Cardiac muscle cell (in vitro differentiated cells and primary cell): ENCODE measurements at places on chromosomes 7 and 10. TPM values are rescaled to one million over a fixed set of nuclear protein-coding genes. Genes with fewer than 3 reads are reported as not detected.
A peak's percentile ranks its signal among the peaks of the same experiment; 100 is the strongest.

Gene LGI1
- not detected in 2 replicates for total RNA-seq

DNA sequence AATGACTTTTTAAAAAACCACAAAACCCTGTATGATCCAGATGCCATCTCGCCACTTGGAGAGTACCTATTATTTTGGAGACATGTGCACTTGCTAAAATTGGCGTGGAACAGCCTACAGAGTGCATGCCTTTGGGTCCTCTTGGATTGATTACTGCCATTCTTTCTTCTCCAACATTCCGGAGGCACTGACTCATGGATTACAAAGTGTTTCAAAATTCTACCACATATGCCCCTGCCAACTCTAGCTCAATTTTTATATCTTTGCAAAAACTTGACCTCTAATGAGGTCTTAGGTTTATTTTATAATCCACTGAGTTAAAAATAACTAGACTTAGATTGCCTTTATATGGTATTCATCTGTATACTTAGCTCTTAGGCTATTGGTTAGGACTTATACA is 55.8 kb upstream of the KIF5B start:
- no peak overlapping the region for H3K4me3 ChIP-seq
- H3K27me3 ChIP-seq: no peaks in the 10 kb centered on the region
- H3K4me1 ChIP-seq: no peaks in the 10 kb centered on the region
- H3K36me3 ChIP-seq: no peaks in the 10 kb centered on the region

DNA sequence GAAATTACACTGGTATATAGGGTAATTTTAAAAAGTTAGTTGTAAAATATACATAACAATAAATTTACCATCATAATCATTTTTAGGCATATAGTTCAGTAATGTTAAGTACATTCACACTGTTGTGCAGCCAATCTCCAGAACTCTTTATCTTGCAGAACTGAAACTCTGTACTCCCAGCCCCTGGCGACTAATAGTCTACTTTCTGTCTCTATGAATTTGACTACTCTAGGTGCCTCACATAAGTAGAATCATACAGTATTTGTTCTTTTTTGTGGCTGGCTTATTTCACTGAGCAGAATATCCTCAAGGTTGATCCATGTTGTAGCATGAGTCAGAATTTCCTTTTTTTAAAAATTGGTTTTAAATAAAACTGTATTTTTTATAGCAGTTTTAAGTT is 41.4 kb downstream of the NRF1 start:
- no peak overlapping the region for H3K4me3 ChIP-seq
- no peaks in the 10 kb centered on the region for H3K4me1 ChIP-seq
- no peak for DNase-seq
- peaks cover 4% of the 10 kb centered on the region for H3K36me3 ChIP-seq
- H3K27me3 ChIP-seq: no peaks in the 10 kb centered on the region
- H3K27ac ChIP-seq: no peak overlapping the region

Gene C10orf53
- 0.11 TPM in 1 of 2 replicates, not detected in the other for total RNA-seq

- no peaks in the 10 kb centered on the region for H3K27me3 ChIP-seq
- no peak overlapping the region for H3K4me3 ChIP-seq
- DNase-seq: no peak
These were observed 81.0 kb downstream of the HGF start for GRCh38 chr7:81688622-81689411.

- H3K36me3 ChIP-seq: no peaks in the 10 kb centered on the region
- no peaks in the 10 kb centered on the region for H3K4me1 ChIP-seq
- no peaks in the 10 kb centered on the region for H3K27me3 ChIP-seq
- DNase-seq: no peak
These were observed 505.8 kb upstream of the GHITM start for GRCh38 chr10:83633547-83633946.

Gene SMKR1
- total RNA-seq: 0.39 TPM in 1 of 2 replicates, not detected in the other

GRCh38 chr10:102020938-102021337 is 35.0 kb downstream of the ARMH3 start:
- H3K27me3 ChIP-seq: no peaks in the 10 kb centered on the region
- H3K27ac ChIP-seq: no peak overlapping the region
- H3K4me1 ChIP-seq: no peaks in the 10 kb centered on the region
- H3K36me3 ChIP-seq: peaks cover 8% of the 10 kb centered on the region
- no peak overlapping the region for H3K4me3 ChIP-seq
- DNase-seq: no peak

GRCh38 chr7:96982586-96982985 is 22.8 kb upstream of the DLX6 start:
- H3K4me1 ChIP-seq: no peaks in the 10 kb centered on the region
- no peak for DNase-seq

Gene NXPH1
- 0.95 and 2.2 TPM in 2 replicates for total RNA-seq

GRCh38 chr7:18623389-18623788 is 127.8 kb downstream of the HDAC9 start:
- H3K4me3 ChIP-seq: no peak overlapping the region
- DNase-seq: no peak
- no peak overlapping the region for H3K27ac ChIP-seq
- peaks cover 19% of the 10 kb centered on the region for H3K36me3 ChIP-seq
- H3K27me3 ChIP-seq: no peaks in the 10 kb centered on the region
- H3K4me1 ChIP-seq: no peaks in the 10 kb centered on the region

GRCh38 chr7:90312745-90313144 is 8.4 kb downstream of the FAM237B start:
- no peaks in the 10 kb centered on the region for H3K4me1 ChIP-seq
- H3K4me3 ChIP-seq: no peak overlapping the region
- no peak overlapping the region for H3K27ac ChIP-seq

- H3K27me3 ChIP-seq: no peaks in the 10 kb centered on the region
- H3K4me1 ChIP-seq: peaks cover 13% of the 10 kb centered on the region
- H3K4me3 ChIP-seq: no peak overlapping the region
These were observed 10.1 kb upstream of the SLC29A3 start for GRCh38 chr10:71308985-71309384.

DNA sequence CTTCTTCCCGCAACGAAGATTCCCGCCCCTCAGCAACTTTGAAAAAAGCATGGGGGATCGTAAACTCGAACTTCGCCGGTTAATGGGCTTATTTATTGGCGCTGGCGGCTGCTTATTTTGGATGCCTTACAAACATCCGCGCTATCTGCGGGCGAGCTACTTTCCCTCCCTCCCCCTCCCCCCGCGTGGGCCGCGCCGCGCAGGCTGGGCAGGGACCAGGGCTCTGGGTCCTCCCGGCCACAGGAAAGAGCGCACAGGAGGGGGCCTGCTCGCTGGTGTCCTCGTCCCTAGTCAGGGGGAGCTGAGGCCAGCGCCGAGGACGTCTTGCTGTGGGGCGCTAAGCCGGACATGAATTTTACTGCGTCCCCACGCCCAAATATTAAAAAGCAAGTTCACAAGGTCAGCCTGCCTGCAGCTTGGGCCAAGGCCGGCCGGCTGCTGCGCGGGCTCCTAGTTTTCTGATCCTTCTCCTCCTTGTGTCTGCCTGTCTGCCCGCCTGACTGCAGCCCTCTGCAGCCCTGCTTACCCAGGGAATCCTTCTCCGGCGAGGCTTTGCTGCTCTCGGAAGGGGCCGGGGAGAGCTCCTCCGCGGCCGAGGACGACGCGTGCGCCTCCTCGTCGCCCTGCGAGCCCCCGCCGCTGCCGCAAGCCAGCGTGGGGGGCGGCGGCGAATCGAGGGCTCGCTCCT is 1.2 kb downstream of the HOXA10 start:
- peaks cover 3% of the 10 kb centered on the region for H3K4me1 ChIP-seq
- H3K27me3 ChIP-seq: peaks cover 100% of the 10 kb centered on the region
- H3K4me3 ChIP-seq: peak overlapping the region; percentile 19
- H3K36me3 ChIP-seq: no peaks in the 10 kb centered on the region
- no peak overlapping the region for H3K27ac ChIP-seq

- H3K4me1 ChIP-seq: no peaks in the 10 kb centered on the region
- no peak overlapping the region for H3K27ac ChIP-seq
- no peak overlapping the region for H3K4me3 ChIP-seq
These were observed 171.5 kb downstream of the SH3PXD2A start for GRCh38 chr10:103683851-103684250.

- DNase-seq: no peak
- no peak overlapping the region for H3K27ac ChIP-seq
- H3K27me3 ChIP-seq: no peaks in the 10 kb centered on the region
- H3K4me1 ChIP-seq: no peaks in the 10 kb centered on the region
- H3K4me3 ChIP-seq: no peak overlapping the region
These were observed 60.4 kb upstream of the ADO start for GRCh38 chr10:62744136-62744535.

GRCh38 chr10:29951441-29951931 is 107.9 kb downstream of the JCAD start:
- H3K36me3 ChIP-seq: no peaks in the 10 kb centered on the region
- no peak overlapping the region for H3K4me3 ChIP-seq
- H3K27ac ChIP-seq: no peak overlapping the region
- no peaks in the 10 kb centered on the region for H3K4me1 ChIP-seq
- DNase-seq: peak; percentile 88

DNA sequence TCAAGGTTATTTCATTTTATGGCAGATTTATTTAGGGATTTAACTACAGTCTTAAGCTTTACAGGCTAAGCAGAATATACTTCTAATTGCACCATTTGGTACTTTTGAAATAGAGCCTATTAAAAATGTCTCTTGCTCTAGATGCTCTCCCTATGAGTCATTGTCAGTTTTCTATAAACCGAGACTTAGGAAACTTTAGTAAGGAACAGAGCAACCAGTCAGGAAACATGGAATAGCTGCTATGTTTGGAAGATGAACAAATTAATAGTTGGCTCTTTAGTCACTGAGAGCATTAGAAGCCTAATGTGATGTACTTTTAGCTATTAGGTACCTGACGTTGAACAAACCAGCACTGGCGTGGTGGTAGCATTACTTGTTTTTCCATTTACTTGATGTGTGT is 35.3 kb downstream of the INPP5F start:
- no peaks in the 10 kb centered on the region for H3K36me3 ChIP-seq
- no peaks in the 10 kb centered on the region for H3K27me3 ChIP-seq
- H3K27ac ChIP-seq: no peak overlapping the region
- H3K4me3 ChIP-seq: no peak overlapping the region
- H3K4me1 ChIP-seq: no peaks in the 10 kb centered on the region

DNA sequence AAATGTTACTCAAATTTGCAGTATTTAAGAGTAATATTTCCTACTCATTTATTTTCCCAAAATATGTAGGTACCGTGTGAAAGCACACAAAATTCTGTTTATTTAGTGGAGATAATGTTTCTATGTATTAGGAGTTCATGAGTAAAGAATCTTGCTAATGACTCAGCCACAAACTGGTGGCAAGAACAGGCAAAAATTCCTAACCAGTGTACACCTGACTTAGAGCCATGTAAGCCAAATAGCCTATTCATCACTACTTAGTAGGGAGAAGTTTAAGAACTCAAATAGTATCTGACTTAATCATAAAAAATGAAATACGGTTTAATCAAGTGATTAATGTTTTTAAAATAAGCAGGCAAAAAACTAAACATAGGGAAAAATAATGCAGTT is 169.0 kb downstream of the SRPK2 start:
- H3K4me3 ChIP-seq: no peak overlapping the region
- no peaks in the 10 kb centered on the region for H3K4me1 ChIP-seq
- DNase-seq: no peak
- no peak overlapping the region for H3K27ac ChIP-seq
- no peaks in the 10 kb centered on the region for H3K36me3 ChIP-seq

- H3K4me3 ChIP-seq: no peak overlapping the region
- no peaks in the 10 kb centered on the region for H3K36me3 ChIP-seq
- H3K27me3 ChIP-seq: no peaks in the 10 kb centered on the region
These were observed 172.3 kb downstream of the CACNB2 start for GRCh38 chr10:18312374-18313139.

DNA sequence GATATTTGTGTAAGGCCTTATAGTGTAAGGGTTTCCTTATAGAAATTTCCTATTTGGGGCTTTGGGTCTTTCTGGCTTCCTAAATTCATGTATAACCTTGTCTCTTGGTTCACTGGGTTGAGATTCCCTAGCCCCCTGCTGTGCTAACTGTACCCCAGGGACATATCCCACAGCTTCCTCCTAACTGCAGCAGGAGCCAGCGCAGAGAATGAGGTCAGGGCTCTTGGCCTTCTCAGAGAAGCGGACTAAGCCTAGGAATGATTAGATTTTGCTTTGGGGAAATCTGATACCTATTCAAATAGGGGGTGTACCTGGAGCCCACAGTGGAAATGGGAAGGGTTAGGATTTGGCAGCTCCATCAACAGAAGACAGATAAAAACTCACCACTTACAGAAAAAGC is 138.1 kb upstream of the EFCAB10 start:
- peaks cover 23% of the 10 kb centered on the region for H3K4me1 ChIP-seq
- peak overlapping the region; percentile 81 for H3K27ac ChIP-seq
- no peak for DNase-seq
